ENCODE measurements at places on chromosomes 2 and 18. TPM values are rescaled to one million over a fixed set of nuclear protein-coding genes. Genes with fewer than 3 reads are reported as not detected.

GRCh38 chr2:233112776-233113452 lies 52.8 kb downstream of the INPP5D start:
- no peaks in the 10 kb centered on the region for H3K4me1 ChIP-seq
- H3K4me3 ChIP-seq, result no peak overlapping the region
- DNase-seq, result no peak

DNA sequence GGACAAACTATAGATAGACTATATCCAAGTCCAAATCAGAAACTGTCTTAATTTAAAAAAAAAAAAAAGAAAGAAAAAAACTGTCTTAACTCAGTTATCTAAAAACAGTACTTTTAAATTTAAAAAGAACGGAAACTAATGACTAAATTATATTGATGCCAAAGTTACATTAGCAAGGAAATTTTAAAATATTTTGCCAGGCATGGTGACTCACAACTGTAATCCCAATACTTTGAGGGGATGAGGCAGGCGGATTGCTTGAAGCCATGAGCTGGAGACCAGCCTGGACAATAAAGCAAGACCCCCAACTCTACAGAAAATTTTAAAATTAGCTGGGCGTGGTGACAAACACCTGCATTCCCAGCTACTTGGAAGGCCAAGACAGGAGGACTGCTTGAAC lies 30.9 kb downstream of the MEMO1 start:
- no peak overlapping the region for H3K27ac ChIP-seq

The SPRED2 gene
- 62.6 TPM for total RNA-seq

The C18orf54 gene
- total RNA-seq, result 10.0 TPM

DNA sequence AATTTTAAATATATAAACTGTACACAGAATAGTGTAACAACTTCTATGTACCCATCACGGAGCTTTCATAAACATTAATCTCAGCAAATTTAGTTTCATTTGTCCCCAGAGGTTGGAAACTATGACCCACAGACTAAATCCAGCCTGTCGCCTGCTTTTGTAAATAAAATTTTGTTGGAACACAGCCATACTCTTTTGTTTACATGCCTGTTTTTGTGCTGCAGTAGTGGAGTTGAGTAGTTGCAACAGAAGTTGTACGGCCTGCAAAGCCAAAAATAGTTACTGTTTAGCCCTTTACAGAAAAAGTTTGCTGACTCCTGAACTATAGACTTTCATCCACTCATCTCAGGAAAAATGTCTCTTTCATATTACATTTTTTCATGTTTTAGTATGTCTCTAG lies 39.8 kb downstream of the RBM45 start:
- H3K36me3 ChIP-seq, result no peaks in the 10 kb centered on the region
- no peak overlapping the region for H3K4me3 ChIP-seq
- H3K27me3 ChIP-seq, result no peaks in the 10 kb centered on the region
- no peak for DNase-seq

DNA sequence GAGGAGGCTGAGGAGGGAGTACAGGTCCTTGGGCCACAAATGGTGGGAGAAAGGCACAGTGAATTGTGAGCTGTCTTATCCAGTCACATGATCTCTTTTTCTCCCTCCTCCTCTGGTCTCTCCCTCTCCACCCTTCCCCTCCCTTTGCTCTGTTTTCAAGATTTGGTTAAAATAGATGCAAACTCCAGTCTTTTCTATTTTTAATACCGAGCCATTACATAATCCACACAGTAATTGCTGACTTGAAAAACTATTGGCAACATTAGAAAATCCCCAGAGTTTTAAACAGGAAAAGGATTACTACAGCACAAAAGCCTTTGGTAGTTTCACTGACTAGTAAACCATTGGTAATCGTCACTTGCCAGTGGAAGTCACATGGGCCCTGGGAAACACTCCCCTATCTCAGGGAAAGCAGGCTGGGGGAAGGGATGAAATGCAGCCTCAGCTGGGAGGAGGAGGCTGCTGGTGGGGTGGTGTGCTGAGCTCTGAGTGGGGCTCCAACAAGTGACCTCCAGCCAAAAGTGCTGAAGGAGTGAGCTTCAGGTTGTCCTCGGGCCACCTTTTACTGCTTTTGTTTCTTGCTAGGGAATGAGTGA lies 57.4 kb upstream of the PCBP1 start:
- DNase-seq, result no peak
- H3K27me3 ChIP-seq, result no peaks in the 10 kb centered on the region
- no peak overlapping the region for H3K4me3 ChIP-seq
- no peak overlapping the region for H3K27ac ChIP-seq
- H3K4me1 ChIP-seq, result no peaks in the 10 kb centered on the region

DNA sequence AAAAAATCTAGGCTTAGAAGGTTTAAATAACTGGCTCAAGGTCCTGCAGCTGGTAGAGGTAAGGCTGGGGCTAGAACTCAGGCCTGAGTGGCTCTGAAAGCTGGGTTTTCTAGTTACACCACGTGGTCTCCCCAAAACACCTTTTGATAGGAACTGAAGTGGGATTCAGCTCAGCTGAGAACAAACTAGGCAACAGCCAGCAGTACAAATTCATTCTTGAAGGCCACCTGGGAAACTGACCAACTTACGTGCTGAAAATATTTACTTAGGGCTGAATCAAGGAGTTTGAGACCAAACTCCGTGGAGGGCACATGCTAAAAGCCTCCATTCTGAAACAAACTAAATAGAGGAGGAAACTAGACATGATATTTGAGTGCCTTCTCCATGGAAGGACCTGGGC lies 67.2 kb downstream of the AOX1 start:
- no peaks in the 10 kb centered on the region for H3K27me3 ChIP-seq
- no peak overlapping the region for H3K27ac ChIP-seq
- no peak for DNase-seq
- H3K4me1 ChIP-seq, result peaks cover 10% of the 10 kb centered on the region
- H3K36me3 ChIP-seq, result no peaks in the 10 kb centered on the region

The TUBA3D gene
- not detected for total RNA-seq

The IL18R1 gene
- total RNA-seq, result 1.5 TPM

The SERPINB4 gene
- total RNA-seq, result not detected

The IL1F10 gene
- not detected for total RNA-seq

- no peaks in the 10 kb centered on the region for H3K4me1 ChIP-seq
- no peaks in the 10 kb centered on the region for H3K27me3 ChIP-seq
- H3K36me3 ChIP-seq, result no peaks in the 10 kb centered on the region
- H3K27ac ChIP-seq, result no peak overlapping the region
Measured at GRCh38 chr18:70781860-70782453, 493.1 kb downstream of the SOCS6 start.

The ANKRD30BL gene
- not detected for total RNA-seq

The AKAIN1 gene
- total RNA-seq, result not detected

The CFAP221 gene
- total RNA-seq, result 0.96 TPM

The SERPINE2 gene
- total RNA-seq, result 93.3 TPM

- peak; percentile 84 for DNase-seq
- no peaks in the 10 kb centered on the region for H3K36me3 ChIP-seq
- H3K27me3 ChIP-seq, result no peaks in the 10 kb centered on the region
Measured at GRCh38 chr2:227503433-227504406, 31.8 kb downstream of the AGFG1 start.

GRCh38 chr18:24177499-24178133 lies 38.8 kb downstream of the CABYR start:
- H3K27me3 ChIP-seq, result no peaks in the 10 kb centered on the region
- no peaks in the 10 kb centered on the region for H3K36me3 ChIP-seq
- no peak overlapping the region for H3K4me3 ChIP-seq

GRCh38 chr18:49648326-49648725 lies 86.5 kb downstream of the LIPG start:
- DNase-seq, result no peak
- H3K27ac ChIP-seq, result no peak overlapping the region
- peaks cover 27% of the 10 kb centered on the region for H3K27me3 ChIP-seq
- peaks cover 10% of the 10 kb centered on the region for H3K4me1 ChIP-seq

GRCh38 chr2:216503159-216503629 lies 4.5 kb downstream of the RPL37A start:
- H3K4me1 ChIP-seq, result peaks cover 4% of the 10 kb centered on the region
- no peaks in the 10 kb centered on the region for H3K27me3 ChIP-seq
- peaks cover 53% of the 10 kb centered on the region for H3K36me3 ChIP-seq

GRCh38 chr18:56214706-56215105 lies 423.7 kb downstream of the TXNL1 start:
- H3K27ac ChIP-seq, result no peak overlapping the region
- no peak overlapping the region for H3K4me3 ChIP-seq

DNA sequence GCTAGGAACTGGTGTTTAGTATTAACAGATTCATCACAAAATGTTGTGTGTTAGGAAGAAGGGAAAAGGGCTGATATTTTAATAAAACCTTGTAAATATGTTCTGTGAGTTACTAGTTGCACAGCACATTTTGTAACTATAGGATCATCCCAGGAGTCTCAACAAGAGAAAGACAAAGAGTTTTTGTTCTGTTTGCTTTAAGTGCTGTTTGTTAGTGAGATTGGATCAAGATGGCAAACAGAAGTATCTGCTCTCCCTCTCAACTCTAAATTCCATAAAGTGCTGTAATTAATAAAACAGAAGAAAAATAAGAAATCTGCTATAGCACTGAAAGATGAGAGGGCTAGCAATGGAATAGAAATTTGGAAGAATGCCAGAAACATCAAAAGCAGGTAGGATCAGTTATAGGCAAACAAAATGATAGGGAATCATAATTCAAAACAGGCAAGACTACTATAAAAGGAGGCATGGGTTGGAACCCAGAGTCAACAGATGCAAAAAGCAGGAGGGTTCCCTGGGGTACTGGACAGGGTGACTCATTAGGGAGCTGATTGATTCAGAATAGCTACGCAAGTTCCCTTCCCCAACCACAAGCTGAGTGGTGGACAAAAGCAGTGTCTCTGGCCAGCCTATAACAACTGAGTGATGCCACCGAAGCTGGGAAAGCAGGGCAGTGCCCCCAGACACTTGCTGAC lies 75.8 kb downstream of the DYNC1I2 start:
- DNase-seq, result no peak
- H3K36me3 ChIP-seq, result no peaks in the 10 kb centered on the region
- no peak overlapping the region for H3K27ac ChIP-seq
- H3K27me3 ChIP-seq, result no peaks in the 10 kb centered on the region

DNA sequence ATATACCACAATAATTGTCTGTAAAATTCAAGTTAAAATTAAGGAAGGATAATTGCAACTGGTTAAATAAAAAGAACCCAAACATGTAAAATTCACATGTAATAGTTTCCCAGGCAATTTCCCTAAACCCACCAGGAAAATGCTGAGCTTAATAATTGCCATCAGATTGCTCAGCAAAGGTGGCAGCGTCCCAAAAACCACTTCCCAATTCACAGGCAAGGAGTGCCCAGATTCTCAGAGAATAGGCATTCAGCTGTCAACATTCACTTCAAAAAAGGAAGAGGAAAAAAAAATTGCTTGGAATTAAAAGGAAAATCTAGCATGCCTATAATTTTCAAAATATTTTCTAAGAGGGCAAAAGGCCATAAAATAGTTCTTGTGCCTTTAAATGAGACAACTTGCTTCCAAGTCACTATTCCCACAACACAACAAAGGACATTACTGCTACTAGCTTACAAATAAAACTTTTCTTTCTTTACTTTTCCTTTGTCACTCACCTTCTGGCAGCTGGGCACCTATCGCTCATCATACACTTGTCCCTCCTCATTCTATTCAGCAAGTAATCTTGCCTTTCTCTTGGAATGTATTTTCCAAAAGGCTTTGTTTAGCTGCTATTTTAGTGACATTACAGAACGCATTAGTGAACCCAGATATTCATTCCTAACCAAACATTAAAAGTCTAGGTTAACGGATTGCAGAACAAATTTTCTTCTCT lies 15.2 kb downstream of the SRBD1 start:
- H3K4me1 ChIP-seq, result no peaks in the 10 kb centered on the region
- H3K36me3 ChIP-seq, result peaks cover 37% of the 10 kb centered on the region
- DNase-seq, result no peak

- H3K27me3 ChIP-seq, result no peaks in the 10 kb centered on the region
- H3K4me1 ChIP-seq, result peaks cover 3% of the 10 kb centered on the region
- H3K36me3 ChIP-seq, result peaks cover 26% of the 10 kb centered on the region
- DNase-seq, result no peak
Measured at GRCh38 chr18:2912357-2913299, 65.8 kb downstream of the EMILIN2 start.

DNA sequence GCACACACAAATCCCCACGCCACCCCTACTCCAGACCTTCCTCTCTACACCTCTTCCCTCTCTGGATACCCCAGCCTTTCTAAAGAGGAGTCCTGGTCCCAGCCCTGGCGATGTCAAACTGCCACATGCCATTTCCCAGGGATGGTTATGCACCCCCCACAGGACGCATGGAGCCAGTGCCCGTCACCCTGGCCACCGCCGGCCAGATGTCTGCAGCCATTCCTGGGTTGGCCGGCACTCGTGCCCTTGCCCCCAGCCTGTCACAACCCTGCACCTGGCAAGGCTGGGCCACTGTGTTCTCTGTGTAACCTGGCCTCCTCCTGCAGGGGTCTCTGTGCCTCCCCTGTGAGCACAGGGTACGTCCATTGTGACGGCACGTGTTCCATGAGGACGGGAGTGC lies 58.1 kb upstream of the NFATC1 start:
- no peak overlapping the region for H3K4me3 ChIP-seq
- no peaks in the 10 kb centered on the region for H3K27me3 ChIP-seq
- no peak for DNase-seq
- H3K36me3 ChIP-seq, result no peaks in the 10 kb centered on the region

The HYCC2 gene
- 9.9 TPM for total RNA-seq

DNA sequence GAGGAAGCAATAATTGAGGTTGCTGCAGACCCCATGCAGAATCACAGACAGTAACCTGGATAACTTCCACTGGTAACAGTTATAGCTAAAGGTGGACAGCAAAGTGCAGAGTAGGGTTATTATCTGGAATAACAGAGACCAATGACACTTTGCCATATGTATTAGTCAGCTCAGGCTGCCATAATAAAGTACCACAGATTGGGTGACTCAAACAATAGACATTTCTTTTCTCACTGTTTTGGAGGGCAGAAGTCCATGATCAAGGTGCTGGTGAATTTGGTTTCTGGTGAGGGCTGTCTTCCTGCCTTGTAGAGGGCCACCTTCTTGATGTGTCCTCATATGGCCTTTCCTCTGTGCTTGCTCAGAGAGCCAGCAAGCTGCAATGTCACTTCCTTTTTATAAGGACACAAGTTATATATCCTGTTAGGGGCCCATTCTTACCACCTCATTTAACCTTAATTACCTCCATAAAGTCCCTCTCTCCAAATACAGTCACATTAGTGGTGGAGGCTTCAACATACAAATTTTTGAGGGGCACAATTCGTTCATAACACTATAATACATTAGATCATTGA lies 191.0 kb upstream of the LRP1B start:
- H3K4me3 ChIP-seq, result no peak overlapping the region
- H3K36me3 ChIP-seq, result no peaks in the 10 kb centered on the region
- no peaks in the 10 kb centered on the region for H3K27me3 ChIP-seq
- DNase-seq, result no peak
- H3K27ac ChIP-seq, result no peak overlapping the region
- no peaks in the 10 kb centered on the region for H3K4me1 ChIP-seq

- no peaks in the 10 kb centered on the region for H3K4me1 ChIP-seq
- no peaks in the 10 kb centered on the region for H3K27me3 ChIP-seq
- H3K27ac ChIP-seq, result no peak overlapping the region
- no peak overlapping the region for H3K4me3 ChIP-seq
- no peak for DNase-seq
Measured at GRCh38 chr2:175926272-175926671, 75.8 kb downstream of the LNPK start.

The CREG2 gene
- total RNA-seq, result 0.12 TPM

The CNDP1 gene
- total RNA-seq, result not detected

- no peaks in the 10 kb centered on the region for H3K27me3 ChIP-seq
- peaks cover 21% of the 10 kb centered on the region for H3K4me1 ChIP-seq
- no peak overlapping the region for H3K27ac ChIP-seq
- peak; percentile 31 for DNase-seq
- H3K36me3 ChIP-seq, result no peaks in the 10 kb centered on the region
Measured at GRCh38 chr2:241788572-241788971, 11.9 kb downstream of the GAL3ST2 start.

The CSRNP3 gene
- 0.05 TPM for total RNA-seq

GRCh38 chr2:170819680-170820664 lies 3.3 kb downstream of the GAD1 start:
- no peak overlapping the region for H3K4me3 ChIP-seq
- no peaks in the 10 kb centered on the region for H3K36me3 ChIP-seq
- DNase-seq, result no peak

Data from HCT116 (cell line).